ENCODE measurements at places on chromosomes 2 and 18.

GRCh38 chr2:204655101-204655500 lies 109.8 kb downstream of the PARD3B start:
- no peak for DNase-seq

- DNase-seq, result no peak
Measured at GRCh38 chr2:10064932-10065772, 15.1 kb downstream of the CYS1 start.

DNA sequence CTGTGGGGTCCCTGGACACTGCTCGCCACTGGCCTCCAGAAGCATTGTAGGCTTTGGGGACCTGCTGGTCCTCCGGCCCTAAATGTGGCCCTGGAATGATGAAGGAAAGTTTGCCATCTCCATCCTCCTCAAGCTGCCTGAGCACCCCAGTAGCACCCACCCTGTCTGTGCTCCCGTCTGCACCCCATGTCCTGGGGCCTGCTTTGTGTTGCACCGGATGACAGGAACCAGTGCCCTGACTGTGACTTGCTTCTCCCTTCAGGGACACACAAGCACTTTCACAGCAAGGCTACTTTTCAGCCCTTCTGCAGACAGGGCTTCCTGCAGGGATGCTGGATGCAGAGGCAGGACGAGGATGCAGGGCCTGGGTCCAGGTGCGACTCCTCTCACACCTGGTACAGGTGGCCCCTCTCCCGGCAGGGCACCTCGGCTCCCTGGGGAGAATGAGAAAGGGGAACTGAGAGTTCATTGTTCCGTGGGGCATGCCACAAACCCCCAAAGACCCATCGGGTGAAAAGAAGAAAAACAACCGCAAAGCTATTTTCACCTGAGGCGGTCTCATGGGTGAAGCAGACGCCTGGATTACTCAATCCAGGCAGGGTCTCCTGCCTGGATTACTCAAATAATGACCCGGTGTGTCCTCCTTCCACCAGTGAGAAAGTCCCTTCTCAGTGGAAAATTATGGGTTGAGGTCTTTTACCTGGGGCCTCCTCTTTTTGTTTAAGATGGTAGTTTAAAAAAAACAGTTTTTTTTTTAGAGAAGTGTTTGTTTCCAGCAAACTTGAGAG lies 74.9 kb downstream of the LONRF2 start:
- DNase-seq, result no peak

- DNase-seq, result no peak
Measured at GRCh38 chr2:234453216-234453615, 43.7 kb downstream of the ARL4C start.

- DNase-seq, result peak; percentile 16
Measured at GRCh38 chr2:176242276-176242675, 27.0 kb upstream of the MTX2 start.

DNA sequence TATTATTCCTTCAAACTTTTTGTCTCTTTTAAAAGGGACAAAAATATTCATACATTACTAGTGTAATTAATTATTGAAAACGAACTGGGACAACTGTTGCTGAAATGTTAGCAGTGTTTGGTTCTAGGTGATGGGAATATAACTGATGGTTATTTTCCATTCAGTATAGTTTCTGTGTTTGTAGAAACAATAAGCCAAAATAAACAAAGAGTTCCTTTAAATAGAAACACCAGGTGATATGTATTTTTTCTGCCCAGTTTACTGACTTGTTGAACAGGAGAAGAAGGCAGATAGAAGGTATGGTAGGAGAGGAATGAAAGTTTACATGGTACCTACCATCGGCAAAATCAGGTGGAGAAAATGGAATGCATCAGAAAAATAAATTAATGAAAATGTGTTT lies 74.2 kb downstream of the LYPD6B start:
- no peak for DNase-seq

DNA sequence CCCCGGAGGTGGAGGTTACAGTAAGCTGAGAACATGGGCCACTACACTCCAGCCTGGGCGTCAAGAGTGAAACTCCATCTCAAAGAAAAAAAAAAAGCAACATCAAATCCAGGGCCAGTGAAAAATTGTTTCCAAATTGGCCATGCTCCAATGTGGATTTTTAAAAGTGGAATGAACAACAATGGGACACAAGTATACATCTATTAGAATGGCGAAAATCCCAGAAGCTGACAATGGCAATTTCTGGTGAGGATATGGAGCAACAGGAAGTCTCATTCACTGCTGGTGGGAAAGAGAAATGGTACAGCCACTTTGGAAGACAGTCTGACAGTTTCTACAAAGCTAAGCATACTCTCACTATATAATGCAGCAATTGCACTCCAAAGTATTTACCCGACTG lies 161.4 kb downstream of the UXS1 start:
- DNase-seq, result no peak

- DNase-seq, result peak; percentile 83
Measured at GRCh38 chr18:45774065-45774521, 50.1 kb downstream of the SLC14A1 start.

GRCh38 chr2:48383036-48383435 lies 146.9 kb upstream of the STON1 start:
- DNase-seq, result no peak

DNA sequence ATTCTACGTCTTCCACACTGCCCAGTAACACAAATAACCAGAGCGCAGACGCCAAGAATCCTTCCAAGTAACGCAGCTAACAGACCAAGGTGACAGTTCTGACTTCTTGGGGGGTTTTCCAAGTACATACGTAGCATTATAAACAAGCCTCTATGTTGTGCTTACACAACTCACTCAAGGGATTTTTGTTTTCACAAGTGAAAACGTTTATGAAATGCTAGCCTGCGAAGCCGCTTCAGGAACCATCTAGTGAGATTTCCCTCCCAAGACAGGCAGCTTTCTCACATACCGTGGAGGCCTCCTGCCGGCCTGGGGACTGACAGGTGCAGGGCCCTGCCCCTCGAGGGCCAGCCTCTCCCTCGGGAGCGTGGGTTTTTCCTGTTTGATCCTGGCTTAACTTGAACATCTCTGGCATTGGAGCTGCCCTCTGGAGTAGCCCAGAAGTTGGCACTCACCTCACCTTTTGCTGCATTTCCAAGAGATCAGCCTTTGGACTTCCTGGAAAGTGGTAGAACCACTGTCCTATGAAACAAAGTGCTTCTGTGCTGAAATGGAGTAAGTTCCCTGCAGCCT lies 151.1 kb downstream of the MBP start:
- no peak for DNase-seq

GRCh38 chr18:35454803-35455202 lies 43.0 kb downstream of the INO80C start:
- no peak for DNase-seq

DNA sequence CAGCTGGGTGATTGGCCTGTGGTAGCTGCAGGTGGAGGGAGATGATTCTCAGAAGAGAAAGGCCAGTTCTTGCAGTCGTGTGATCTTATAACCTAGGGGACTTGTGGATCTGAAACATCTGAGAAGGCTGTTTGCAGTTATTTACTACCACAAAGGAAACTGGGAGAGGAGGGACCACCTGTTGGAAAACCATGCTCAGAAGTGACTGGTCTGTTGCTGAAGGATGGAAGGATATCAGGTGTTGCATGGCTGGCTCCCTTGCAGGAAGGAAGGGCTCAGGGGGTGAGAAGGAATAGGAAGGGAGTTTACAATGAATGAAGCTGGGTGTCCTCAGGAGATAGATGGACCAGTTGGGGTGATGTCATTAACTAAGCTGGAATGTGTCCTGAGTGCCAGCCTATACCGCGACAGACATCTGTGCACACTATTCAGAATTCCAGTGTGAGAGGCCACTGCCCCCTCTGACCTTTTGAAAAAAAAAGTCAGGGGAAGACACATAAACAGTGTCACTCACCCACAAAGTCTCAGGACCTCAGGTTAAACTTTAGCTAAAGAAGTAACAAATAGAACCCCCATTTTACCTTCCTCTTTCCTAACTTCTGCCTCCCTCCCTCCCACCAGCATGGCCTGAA lies 17.5 kb downstream of the IGFBP2 start:
- DNase-seq, result no peak

GRCh38 chr2:142100970-142101369 lies 29.8 kb downstream of the LRP1B start:
- no peak for DNase-seq

DNA sequence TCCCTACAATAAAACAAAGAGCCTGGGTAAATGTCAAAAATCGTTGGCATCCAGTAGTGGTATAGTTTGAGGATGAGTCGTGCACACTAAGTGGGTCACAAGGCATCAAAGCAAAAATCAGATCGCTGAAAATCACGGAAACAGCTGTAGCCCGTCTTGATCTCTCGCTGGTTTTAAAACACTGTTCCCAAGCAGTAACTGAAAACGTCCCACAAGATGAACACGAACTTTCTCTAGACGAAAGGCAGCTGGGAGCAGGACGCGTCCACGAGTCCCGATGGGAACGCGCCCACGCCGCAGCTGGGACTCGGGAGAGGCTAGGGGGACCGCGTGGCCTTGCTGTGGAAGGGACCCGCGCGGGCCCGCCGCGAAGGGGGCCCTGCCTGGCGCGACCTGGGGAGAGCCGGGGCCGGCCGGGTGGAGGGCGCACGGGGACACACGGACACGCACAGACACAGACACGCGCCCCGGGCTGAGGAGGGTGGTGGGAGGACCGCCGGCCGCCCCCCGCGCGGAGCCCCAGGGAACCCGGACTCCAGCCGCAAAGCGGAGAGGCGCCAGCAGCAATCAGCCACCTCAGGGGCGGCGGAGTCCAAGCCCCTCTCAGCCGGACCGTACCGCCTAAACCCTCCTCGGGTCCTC lies 651 bp downstream of the STK17B start:
- peak; percentile 63 for DNase-seq

DNA sequence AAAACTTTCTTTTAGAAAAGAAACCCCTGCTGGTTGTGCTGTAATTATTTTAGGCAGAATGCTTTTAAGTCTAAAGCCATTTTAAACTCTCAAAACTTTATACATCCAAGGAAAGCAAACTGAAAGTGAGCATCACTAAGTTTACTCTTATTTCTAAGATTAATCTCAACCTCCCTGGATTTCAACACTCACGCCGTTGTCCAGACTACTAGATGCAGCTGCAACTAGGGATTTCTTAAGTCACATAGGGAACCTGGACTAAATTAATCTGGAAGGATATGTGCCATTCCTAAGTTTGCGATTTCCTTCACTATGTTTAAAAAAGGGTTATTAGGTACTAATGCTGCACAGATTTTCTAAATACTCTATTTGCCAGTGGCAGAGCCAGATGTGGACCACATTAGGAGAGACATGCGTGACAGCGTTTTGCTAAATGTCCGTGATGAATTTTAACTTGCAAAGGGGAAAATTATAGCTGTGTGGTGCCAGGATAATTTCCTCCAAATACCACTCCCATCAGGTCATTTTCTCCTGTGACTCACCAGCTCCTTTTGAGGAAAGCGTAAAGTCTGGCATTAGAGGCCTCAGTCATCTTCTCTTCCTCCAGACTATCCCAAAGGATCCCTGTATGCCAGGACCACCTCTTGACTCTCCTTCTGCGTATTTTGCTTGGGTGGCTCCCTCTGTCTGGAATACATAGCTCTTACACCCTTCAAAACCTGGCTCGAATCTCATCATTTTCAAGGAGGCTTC lies 143.7 kb downstream of the ATL2 start:
- DNase-seq, result peak; percentile 86

GRCh38 chr2:98015671-98016070 lies 19.9 kb upstream of the TMEM131 start:
- DNase-seq, result no peak

GRCh38 chr18:45381282-45381681 lies 234.0 kb upstream of the SLC14A2 start:
- no peak for DNase-seq

GRCh38 chr2:10242998-10243925 lies 59.4 kb upstream of the HPCAL1 start:
- no peak for DNase-seq

- DNase-seq, result no peak
Measured at GRCh38 chr2:23459032-23459431, 74.1 kb downstream of the KLHL29 start.

DNA sequence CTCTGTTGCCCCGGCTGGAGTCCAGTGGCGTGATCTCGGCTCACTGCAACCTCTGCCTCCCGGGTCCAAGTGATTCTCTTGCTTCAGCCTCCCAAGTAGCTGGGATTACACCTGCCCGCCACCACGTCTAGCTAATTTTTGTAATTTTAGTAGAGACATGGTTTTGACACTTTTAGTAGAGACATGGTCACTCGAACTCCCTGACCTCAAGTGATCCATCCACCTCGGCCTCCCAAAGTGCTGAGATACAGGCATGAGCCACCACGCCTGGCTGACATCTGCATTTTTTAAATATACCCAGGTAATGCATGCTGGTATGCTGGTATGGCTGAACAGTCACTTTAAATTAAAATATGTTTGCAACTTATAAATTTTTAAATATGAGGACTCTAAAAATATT lies 91.9 kb downstream of the EPB41L3 start:
- DNase-seq, result no peak

DNA sequence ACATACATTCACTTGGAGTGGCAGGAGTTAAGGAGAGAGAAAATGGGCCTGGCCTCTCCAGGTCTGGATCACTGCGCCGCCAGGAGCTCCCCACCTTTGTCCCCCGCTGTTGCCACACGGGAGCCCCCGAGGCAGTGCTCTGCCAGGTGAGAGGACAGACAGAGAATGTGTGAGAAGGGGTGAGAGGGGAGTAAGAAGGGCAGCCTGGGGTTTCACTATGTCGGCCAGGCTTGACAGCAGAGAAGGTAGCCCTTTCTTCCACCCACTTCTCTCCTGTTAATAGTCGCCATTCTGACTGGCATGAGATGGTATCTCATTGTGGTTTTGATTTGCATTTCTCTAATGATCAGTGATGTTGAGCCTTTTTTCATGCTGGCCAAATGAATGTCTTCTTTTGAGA lies 26.2 kb upstream of the ARHGEF4 start:
- no peak for DNase-seq

- no peak for DNase-seq
Measured at GRCh38 chr2:27307287-27307544, 1.0 kb downstream of the UCN start.

DNA sequence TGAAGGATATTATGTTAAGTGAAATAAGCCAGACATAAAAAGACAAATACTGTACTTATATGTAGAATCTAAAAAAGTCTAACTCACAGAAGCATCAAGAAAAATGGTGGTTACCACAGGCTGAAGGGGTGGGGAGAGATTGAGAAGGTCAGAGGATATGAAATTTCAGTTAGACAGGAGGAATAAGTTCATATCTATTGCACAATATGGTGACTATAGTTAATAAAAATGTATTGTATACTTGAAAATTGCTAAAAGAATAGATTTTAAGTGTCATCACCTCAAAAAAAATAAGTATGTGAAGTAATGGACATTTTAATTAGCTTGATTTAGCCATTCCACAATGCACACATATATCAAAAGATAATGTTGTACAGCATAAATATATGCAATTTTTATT lies 19.8 kb downstream of the ACMSD start:
- no peak for DNase-seq

DNA sequence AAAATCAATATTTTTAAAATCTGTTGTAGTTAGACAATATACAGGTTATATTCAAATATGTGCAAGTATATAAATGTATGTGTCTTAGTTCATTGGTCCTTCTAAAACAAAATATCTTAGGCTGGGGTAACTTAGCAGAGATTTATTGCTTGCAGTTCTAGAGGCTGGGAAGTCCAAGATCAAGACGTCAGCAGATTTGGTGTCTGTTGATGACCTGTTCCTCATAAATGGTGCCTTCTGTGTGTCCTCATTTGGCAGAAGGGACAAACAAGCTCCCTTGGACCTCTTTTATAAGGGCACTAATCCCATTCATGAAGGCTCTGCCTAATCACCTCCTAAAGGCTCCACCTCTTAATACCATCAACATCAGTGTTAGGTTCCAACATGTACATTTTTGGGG lies 31.3 kb downstream of the ABI2 start:
- no peak for DNase-seq

Measured in fibroblast of skin of back (primary cell).